ENCODE measurements at places on chromosomes 6 and 20. TPM values are rescaled to one million over a fixed set of nuclear protein-coding genes. Genes with fewer than 3 reads are reported as not detected.

DNA sequence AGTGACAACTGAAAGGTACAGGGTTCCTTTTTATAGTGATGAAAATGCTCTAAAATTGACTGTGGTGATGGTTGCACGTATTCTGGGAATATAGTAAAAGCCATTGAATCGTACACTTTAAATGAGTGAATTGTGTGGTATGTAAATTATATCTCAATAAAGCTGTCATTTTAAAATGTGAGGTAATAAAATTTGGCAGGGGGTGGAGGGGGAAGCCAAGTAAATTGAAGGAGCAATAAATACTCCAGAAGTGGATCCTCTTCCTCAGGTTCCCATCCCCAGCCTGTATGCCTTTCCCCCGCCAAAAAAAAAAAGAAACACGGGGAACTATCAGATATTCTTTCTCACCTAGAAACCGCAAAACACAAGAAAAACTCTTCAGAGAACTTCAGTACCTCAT, 161.4 kb downstream of the MTFR2 start:
- DNase-seq: no peak

DNA sequence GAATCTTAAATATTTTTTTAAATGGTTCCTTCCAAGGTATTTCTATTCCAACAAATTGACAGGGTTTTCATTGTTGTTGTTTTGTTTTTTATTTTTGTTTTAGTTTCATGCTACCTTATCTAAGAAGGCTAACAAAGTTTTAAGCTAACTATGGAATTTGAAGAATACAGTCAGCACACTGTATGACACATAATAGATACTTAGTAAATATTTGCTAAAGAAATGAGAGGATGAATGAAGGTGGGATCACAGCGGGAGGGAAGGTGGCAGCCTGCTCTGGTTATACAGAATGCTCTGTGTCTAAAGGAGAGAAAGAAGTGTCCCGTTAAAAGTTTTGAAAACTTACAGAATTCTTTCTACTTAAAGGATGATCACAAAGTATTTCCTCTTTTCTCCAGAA, 43.7 kb upstream of the DST start:
- no peak for DNase-seq

GGTLC1 gene
- not detected for polyA plus RNA-seq

- peak; percentile 53 for DNase-seq
These were observed 18.2 kb upstream of the LAMP5 start for GRCh38 chr20:9496155-9496554.

GRCh38 chr6:5736016-5736738, 270.5 kb downstream of the NRN1 start:
- no peak for DNase-seq

GRCh38 chr6:17599877-17600526, at the start of gene FAM8A1:
Gene FAM8A1, plus strand, starts transcription at chr6:17600302. Its CDS starts 108 bp downstream, at chr6:17600410.
- DNase-seq: peak; percentile 92

DNA sequence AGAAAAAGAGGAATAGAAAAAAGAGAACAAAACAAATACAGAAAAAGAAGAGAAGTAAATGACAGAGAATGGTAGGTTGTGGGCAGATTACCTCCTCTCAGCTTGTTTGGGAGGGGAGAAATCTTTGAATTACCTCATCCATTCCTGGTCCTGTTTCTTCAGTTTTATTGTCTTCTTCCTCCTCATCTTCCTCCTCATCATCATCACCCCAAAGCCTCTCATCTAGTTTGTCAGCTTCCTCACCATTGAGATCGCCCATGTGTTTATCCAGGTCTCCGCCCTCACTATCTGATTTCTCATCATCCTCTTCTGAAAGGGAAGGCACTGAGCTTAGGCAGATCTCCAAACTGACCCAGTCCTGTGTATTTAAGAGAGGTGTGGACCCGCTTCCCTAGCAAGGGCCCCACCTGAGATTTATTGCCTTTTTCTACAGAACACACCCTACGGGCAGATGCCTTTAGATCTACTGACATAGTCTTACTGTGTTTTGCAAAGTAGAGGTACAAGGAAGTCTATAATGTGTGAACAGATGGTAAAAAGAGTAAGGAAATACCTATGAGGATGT, 24.2 kb upstream of the LYRM2 start:
- no peak for DNase-seq

DNA sequence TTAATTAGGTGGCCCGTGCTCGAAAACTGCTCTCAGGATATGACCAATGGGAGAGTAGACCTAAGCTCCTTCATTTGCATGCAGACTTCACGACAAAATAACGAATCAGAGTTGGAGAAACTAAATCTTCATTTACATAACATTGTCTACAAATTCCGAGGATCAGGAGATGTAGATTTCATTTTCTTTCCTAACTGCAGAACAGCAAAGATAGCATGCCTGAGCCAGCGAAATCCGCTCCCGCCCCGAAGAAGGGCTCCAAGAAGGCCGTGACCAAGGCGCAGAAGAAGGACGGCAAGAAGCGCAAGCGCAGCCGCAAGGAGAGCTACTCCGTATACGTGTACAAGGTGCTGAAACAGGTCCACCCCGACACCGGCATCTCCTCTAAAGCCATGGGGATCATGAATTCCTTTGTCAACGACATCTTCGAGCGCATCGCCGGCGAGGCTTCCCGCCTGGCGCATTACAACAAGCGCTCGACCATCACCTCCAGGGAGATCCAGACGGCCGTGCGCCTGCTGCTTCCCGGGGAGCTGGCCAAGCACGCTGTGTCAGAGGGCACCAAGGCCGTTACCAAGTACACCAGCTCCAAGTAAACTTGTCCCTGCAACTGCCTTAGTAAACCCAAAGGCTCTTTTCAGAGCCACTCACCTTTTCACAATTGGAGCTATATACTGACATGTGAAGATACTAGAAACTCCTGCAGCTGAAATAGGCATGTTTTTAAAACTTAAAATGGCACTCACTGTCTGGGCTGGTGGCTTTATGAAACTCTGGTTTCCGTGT, 96.5 kb downstream of the HFE start:
- peak; percentile 80 for DNase-seq

DNA sequence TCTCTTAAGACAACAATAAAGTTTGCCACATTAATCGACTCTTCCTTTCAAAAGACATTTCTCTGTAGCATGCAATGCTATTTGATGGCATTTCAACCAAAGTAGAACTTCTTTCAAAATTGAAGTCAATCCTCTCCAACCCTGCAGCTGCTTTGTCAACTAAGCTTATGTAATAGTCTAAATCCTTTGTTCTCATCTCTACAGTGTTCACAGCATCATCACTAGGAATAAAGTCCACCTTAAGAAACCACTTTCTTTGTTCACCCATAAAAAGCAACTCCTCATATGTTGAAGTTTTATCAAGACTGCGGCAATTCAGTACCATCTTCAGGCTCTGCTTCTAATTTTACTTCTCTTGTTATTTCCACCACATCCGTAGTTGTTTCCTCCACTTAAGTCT, 11.5 kb upstream of the BLOC1S5 start:
- DNase-seq: no peak

DNA sequence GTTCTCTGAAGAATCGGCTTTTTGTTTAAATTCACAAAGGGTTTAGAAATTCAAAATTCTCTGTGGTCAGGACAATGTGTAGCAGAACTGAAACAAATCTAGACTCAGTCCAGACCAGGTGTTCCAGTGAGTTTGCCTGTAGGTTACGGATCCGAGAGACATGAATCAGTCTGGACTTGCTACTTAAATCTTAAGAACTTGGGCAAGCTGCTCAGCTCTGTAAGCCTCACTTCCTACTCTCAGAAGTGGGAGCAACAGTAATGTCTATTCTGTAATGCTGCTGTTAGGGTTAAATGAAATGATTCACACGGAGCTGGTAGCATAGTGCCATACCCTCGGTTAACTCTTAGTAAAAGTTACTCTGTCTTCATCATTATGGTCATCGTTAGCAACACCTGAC, 37.7 kb downstream of the HECA start:
- no peak for DNase-seq

MDN1 gene
- 6.6 TPM for polyA plus RNA-seq

- DNase-seq: no peak
These were observed 387.9 kb upstream of the ARID1B start for GRCh38 chr6:156389296-156389695.

GRCh38 chr6:4170297-4170696, 34.9 kb upstream of the ECI2 start:
- no peak for DNase-seq

CCN6 gene
- polyA plus RNA-seq: not detected

DNA sequence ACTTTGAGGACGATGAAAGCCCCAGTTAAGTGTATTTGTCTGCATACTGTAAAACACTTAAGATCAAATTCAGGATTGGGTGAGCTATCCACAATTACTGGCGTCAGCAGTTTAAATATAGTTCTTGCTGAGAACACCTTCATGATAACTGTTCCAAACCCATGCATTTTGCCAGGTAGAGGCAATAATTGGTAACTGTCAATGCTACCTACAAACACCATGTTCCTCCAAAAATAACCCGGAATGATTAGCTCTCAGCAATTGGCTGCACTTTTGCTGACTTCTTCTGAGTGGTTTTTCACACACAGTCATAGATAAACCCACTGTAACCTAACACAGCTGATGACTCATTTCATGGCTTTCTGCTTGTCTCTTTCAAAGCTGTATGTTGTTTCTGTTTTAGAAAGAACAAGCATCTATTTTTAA, 1358.6 kb upstream of the GJE1 start:
- no peak for DNase-seq

GRCh38 chr6:117304446-117304845, 39.1 kb downstream of the VGLL2 start:
- no peak for DNase-seq

- DNase-seq: no peak
These were observed at the start of gene FILIP1 for GRCh38 chr6:75493400-75494064. Gene FILIP1, minus strand, starts transcription at chr6:75493800. Its CDS starts 78,828 bp downstream, at chr6:75414972.
